ENCODE measurements at places on chromosomes 5 and 9.

DNA sequence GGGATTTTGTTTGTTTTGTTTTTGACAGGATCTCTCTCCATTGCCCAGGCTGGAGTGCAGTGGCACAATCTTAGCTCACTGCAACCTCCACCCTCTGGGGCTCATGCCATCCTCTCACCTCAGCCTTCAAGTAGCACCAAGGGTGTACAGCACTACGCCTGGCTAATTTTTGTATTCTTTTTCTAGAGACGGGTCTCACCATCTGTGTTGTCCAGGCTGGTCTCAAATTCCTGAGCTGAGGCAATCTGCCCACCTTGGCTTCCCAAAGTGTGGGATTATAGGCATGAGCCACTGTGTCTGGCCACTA, 7.3 kb downstream of the GCNT1 start:
- DNase-seq = no peak

DNA sequence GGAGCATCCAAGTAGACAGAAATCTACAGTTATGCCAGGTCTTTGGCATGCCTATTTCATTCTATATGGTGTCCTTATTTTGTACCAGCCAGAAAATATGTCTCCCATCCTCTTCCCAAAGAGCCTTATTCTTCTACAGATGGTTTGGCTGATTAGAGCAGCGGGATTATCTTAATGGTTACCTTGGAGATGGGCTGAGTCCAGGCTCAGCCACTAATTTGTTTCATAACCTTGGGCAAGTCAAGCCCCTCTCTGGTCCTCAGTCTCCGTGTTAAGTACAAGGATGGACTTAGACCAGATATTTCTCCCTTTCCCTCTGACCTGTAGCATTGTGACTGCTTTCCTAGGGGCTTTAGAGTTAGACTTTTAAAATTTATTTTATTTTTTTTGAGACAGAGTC, 11.1 kb upstream of the GLE1 start:
- no peak for DNase-seq

GRCh38 chr9:25814023-25814422, 135.8 kb upstream of the TUSC1 start:
- DNase-seq = no peak

GRCh38 chr9:115220319-115221005, 102.5 kb upstream of the TNC start:
- no peak for DNase-seq

DNA sequence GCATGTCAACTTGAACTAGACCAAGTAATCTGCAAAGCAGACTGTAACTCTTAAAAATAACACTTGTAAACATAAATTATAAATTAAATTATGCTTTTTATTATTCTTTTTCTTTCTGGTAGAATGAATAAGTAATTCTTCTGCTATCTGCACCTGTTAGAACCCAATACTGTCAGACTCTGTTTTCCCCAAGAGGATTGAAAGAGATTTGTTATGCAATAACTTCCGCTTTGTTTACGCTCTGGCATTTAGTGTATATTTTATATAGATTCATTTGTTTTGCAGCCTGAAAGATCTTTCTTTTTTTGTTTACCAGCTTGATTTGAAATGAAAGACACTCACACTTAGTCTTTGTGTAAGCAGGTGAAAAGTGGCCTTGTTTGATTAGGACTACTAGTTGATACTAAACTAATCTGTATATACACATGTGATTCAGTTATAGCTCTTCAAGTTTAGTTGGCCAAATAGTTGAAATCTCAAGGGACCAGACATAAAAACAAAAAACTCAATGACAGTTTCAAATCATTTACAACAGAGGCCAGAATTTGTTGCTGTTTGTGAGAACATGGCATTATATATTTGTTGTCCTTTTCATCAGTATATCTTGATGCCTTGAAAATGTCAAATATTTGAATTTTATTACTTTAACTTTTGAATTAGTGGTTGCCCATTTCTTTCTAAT, 155.8 kb downstream of the PBX3 start:
- DNase-seq = no peak

GRCh38 chr5:135375040-135375793, 23.8 kb downstream of the MACROH2A1 start:
- DNase-seq = no peak

DNA sequence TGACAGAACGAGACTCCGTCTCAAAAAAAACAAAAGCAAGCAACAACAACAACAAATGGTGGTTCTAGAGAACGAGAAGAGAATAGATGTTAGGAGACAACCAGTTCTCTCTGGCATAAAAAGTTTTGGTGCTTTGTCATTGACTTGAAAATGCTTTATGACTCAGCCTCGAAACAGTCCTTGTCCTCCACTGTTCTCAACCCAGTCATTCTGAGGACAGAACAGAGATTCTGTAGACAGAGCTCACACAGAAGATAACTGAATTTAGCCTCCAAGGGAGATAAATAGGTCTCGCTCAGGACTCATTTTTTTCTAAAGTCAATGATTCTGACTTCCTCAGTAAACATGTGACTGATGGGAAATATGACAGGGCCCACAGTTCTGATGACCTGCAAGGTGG, 76.0 kb upstream of the FSTL4 start:
- no peak for DNase-seq

DNA sequence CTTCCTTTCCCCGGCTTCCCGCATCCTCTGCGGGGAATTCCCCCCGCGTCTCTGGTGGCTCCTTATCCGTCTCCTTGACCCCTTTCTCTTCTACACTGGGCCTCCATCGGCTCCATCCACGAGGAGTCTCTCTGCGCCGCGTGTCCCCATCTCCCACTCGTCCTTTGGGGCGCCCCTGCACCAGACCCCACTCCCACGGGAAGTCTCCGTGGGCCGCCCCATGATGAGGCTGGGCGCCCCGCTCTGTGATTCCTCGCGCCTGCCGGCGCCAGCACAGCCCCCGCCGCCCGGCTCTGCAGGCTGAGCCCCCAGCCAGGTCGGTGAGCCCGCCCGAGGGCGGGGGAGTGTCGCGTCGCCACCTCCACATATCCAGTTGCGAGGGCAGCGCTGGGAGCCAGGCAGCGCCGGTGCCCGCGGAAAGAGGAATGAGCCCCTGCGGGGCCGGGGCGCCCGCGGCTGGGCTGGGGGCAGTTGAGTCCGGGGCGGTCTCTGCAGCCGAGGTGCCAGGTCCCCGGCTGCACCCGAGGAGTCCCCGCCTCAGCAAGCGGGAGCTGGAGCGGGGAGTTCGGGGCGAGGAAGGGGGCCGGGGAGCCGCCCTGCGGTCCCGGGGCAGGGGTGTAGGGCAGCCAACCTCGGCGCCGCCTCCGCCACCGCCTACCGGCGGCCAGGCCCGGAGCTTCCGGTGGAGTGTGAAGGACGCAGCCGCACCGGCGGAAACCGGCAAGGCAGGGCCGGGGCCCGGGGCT, 2.1 kb upstream of the TRAF1 start:
- no peak for DNase-seq

- no peak for DNase-seq
These were observed 147.5 kb downstream of the SLIT3 start for GRCh38 chr5:169153405-169153804.

DNA sequence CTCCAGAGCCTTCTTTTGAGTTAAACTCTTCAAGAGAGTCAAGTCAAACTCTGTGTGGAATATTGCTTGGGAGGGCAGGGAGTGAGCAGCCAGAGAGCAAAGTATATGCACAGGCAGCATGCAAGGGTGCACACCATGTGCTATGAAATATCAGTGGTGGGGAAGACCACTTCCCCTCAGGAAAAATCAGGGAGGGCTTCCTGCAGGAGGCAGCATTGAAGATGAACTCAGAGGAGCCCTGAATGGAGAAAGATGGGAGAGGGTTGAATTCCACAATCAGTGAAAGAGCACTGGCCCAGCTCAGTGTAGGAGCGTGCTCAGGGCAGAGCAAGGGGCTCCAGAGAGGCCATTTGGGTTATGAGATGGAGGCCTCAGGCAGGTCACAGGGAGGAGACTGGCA, 41.9 kb downstream of the CCDC180 start:
- DNase-seq = no peak

DNA sequence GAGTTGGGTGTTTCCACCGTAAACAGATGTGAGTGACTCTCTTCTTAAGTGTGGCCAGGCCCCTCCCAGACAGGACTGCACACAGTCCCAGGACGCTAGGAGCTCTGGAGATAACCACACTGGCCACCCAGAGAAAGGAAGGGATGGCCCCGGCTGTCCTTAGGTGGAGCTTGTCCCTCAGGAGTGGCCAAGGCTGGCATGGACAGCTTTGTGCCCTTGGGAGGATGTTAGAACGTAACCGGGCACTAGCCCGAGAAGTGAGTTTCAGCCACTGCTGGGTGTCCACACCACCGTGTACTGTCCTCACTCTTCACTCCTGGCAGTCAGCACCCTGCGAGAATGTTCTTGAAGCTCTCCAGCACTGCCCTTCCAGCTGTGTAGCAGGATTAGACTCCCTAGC, 35.8 kb upstream of the FCN2 start:
- no peak for DNase-seq

- DNase-seq = no peak
These were observed 661 bp downstream of the PDCL start for GRCh38 chr9:122827761-122828093.

Data from iPS DF 6.9 (cell line).